ENCODE measurements at places on chromosomes 1 and 21.

DNA sequence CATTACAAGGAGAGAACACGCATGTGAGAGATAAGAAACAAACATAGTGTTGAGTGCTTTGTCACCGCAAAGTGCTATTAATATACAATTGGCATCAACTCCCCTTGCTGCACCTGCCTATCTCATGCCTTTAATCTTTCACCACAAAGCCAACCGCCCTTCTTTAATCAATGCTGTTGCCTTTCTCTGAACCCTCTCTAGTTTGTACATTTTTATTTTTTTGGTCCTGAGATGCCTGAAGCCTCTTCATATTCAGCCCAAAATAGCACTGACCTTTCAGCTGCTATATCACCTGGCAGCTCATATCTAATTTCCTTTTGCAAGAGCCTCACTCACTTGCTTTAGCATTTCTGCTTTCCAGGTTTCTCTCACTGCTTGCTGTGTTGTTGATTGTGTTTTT lies 504.7 kb downstream of the NUF2 start:
- DNase-seq: no peak

- DNase-seq: no peak
Measured at GRCh38 chr1:180571060-180571831, 12.5 kb downstream of the OVAAL start.

DNA sequence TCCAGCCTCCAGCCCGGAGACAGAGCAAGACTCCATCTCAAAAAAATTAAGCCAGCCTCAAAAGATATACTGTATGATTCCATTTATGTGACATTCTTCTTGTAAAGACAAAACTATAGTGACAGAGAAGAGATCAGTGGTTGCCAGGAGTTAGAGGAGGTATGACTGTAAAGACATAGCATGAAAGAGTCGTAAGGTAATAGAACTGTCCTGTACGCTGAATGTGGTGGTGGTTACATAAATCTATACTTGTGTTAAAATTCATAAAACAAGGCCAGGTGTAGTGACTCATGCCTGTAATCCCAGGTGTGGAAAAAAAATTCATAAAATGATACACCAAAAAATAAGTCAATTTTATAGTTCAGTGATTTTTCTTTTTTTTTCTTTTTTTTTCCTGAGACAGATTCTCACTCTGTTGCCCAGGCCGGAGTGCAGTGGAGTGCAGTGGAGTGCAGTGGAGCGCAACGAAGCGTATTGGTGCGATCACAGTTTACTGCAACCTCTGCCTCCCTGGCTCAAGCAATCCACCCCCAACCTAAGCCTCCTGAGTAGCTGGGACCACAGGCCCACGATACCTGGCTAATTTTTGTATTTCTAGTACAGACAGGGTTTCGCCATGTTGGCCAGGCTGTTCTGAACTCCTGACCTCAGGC lies 84.9 kb upstream of the CXADR start:
- no peak for DNase-seq

DNA sequence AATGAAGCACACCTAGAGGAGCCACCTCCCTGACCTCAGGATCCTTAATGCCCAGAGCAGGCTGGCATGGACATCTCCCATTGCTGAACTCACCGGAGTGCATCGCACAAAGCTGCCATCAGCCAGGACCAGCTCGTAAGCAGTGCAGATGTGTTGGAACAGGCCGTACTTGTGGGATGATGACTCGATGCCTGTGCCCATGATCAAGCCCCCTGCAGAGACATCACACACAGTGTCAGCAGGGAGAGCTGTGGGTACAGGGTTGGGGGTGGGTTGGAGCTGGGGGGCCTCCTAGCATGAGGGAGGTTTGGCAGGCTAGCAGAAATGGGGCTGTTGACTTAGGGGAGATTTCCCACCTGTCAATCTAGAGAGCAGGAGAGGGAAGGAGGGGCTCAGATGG lies 12.0 kb downstream of the DHCR24 start:
- no peak for DNase-seq

DNA sequence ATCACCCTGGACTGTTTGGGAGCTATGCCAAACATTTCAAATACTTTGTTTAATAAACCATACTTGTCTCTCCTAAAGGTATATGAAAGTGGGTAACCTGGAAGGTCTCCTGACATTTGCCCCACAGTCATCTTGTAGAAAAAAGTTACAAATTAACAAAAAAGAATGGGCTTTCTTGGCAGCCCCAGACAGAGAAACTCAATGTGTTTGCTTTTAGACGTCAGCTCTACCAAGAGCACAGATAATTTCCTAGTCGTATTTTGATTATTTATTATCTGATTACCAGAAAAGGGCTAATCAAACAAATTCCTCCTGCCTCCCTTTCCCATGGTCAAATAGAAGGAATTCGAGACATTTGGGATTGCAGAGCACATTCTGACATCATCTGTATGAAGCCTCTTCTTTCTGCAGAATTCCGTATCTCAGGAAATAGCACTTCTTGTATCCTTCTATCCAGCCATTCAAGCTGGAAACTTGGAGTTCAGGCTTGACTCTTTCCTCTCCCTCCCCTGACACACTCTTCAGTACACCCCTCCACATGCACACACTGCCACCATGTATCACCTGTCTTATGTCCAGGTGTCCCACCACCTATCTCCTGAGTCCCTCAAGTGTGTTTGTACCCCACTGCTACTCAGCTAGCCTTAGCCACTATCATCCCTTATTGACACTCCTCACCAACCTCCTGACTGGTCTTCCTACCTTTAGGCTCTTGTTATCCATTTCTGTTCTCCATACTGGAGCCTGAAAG lies 42.8 kb upstream of the LEPR start:
- no peak for DNase-seq

DNA sequence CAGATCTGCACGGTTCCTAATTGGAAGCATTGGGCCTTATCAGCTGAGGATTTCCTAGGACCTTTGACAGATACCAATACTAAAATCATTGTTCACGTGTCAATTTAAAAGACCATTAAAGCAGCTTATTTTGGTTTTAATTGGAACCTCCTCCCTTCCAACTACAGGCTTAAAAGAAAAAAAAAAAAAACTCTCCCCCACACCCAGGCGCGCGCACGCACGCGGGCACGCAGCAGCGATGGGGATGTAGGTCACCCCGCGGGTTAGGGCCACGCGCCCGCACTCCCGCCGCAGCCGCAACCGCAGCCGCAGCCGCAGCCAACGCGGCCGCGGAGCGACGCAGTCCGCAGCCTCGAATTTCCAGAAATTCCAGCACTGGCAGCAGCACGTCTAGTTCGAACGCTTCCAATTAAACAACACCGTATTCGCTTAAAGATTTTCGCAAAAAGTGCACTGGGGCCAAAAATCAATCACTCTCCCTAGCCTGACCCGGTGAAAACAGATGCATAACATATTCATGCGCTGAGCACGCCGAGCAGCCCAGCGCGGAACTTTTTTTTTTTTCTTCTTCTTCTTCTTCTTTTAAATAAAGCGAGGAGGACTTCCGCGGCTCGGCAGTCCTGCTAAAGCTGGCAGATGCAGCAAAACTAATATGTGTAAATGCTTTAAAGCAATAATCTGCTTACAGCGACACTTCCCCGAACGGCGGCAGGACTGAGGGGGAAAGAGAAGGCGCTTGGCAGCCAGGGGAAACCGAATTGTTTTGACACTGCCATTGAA lies 13.3 kb upstream of the BARHL2 start:
- DNase-seq: no peak

Measured in anterior cingulate cortex (tissue), 58 donors.